Endothelial cell (in vitro differentiated cells): ENCODE measurements at places on chromosomes 3 and 15. TPM values are rescaled to one million over a fixed set of nuclear protein-coding genes. Genes with fewer than 3 reads are reported as not detected.

DNA sequence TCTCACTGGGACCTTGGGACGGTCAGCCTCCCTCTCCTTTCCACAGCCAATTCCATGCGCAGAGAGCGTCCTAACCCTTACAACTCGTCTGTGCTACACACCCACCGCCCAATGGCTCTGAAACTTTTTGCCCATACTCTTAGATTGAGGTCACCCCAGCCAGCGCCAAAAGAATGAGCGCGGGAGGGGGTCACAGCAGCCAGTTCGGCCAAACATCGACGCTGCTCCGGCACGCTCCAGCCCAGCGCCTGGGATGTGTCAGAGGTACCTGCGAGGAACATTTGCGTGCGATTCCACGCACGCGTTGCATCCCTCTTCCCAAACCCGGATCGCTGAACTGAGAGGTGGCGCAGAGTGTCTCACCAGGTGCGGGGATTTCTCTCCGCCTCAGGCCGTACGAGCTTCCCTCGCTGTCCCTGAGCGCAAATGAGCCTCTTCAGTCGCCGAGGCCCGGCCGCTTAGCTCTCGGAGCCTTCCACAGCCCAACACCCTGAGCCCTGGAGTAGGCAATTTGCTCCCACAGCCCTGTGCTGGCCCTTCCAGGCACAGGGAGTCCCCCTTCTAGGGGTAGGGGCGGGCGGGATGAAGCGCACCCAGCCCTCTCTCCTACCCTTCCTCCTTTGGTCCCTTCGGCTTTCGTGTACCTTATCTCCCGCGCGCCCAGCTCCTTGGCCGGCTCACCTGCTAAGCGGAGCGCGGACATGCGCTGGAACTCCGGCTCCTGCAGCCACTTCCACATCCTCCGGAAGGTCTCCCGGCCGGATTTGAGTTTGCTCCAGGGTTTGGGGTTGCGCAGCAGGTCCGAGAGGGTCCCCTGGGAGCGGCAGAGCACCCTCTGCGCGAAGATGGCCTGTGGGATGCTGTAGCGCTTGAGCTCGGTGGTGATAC lies 1.8 kb downstream of the ONECUT1 start:
- no peak overlapping the region for H3K27ac ChIP-seq
- H3K36me3 ChIP-seq: no peaks in the 10 kb centered on the region
- peaks cover 33% of the 10 kb centered on the region for H3K27me3 ChIP-seq
- H3K4me3 ChIP-seq: peak overlapping the region; percentile 32
- H3K4me1 ChIP-seq: peaks cover 25% of the 10 kb centered on the region

- no peaks in the 10 kb centered on the region for H3K27me3 ChIP-seq
- no peaks in the 10 kb centered on the region for H3K4me1 ChIP-seq
- H3K36me3 ChIP-seq: no peaks in the 10 kb centered on the region
- H3K27ac ChIP-seq: no peak overlapping the region
Observed at GRCh38 chr3:150850191-150850590, 55.0 kb downstream of the MINDY4B start.

GRCh38 chr3:130465521-130465920 lies 51.5 kb upstream of the COL6A6 start:
- no peak for DNase-seq
- no peaks in the 10 kb centered on the region for H3K36me3 ChIP-seq
- no peaks in the 10 kb centered on the region for H3K4me1 ChIP-seq
- H3K27me3 ChIP-seq: no peaks in the 10 kb centered on the region

- H3K4me1 ChIP-seq: peaks cover 3% of the 10 kb centered on the region
- H3K27ac ChIP-seq: no peak overlapping the region
- no peaks in the 10 kb centered on the region for H3K36me3 ChIP-seq
- DNase-seq: no peak
Observed at GRCh38 chr15:52326756-52327155, 31.2 kb upstream of the MYO5C start.

DNA sequence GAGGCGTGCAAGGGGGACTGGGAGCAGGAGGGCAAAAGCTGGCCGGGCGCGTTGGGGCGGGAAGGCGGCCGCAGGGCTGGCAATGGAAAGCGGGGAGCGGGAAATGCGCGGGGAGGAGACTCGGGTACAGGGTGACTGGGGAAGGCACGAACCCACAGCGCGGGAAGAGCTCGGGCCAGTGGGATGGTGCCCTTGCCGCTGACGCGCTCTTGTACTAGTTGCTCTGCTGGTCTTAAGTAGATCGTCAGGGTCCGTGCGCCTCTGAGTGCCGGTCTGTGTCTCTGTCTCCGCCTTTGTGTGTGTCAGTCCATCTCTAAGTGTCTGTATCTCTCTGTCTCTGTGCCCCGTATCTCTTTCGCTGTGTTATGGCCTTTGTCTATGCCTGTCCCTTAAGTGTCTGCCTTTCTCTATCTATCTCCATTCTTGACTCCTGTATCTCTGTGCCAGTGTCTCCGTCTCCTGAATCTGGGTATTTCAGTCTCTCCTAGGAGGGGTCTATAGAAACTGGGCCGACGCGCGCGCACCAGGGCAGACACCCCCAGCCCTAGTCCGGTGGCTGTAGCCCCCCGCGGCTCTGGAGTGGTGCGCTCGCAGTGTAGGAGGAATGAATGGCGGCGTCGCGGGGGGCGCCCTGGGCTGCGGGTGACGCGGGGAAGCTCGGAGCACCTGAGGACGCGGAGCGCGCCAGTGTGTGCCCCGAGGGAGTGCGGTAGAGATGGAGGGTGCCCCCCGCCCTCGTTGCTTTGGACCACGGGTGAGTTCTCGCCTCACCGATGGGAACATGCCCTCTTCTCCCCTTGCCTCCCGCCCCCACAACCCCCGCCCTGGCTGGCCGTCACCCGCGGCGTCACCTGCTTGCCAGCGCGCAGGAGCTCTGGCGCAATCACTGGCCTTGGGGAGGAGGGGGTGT lies 756 bp upstream of the CAMK2N2 start:
- no peak overlapping the region for H3K27ac ChIP-seq
- H3K36me3 ChIP-seq: peaks cover 13% of the 10 kb centered on the region
- no peak for DNase-seq
- H3K4me3 ChIP-seq: peak overlapping the region; percentile 88
- H3K27me3 ChIP-seq: peaks cover 34% of the 10 kb centered on the region

DNA sequence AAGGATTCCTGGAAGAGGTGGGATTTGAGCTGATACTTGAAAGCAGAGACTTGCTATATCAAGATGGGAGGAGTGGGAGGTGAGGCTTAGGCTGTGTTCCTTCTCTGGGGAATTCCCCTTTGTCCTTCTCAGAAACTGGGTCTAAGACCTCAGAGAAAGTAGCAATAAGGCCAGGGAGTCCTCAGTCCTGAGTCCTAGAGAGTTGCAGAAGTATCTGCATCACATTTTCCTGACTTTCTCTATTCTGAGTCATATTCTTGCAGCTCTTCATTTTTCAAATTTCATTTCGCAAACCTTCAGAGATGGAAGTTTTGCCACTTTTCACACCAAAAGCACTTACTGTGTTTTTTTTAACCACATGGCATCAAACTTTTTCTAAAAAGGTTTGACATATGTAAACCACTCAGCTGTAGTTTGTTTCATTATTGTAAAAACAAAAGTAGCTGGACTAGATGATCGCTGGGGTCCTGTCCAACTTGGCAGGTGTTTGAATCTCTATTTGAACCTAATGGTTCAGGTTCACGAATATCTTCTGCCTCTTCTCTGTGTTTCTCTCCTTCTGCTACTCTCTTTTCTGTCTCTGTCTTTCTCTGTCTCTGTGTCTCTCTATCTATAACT lies 21.3 kb downstream of the COLQ start:
- H3K27ac ChIP-seq: no peak overlapping the region
- no peak overlapping the region for H3K4me3 ChIP-seq
- H3K36me3 ChIP-seq: no peaks in the 10 kb centered on the region
- DNase-seq: no peak
- peaks cover 2% of the 10 kb centered on the region for H3K27me3 ChIP-seq

DNA sequence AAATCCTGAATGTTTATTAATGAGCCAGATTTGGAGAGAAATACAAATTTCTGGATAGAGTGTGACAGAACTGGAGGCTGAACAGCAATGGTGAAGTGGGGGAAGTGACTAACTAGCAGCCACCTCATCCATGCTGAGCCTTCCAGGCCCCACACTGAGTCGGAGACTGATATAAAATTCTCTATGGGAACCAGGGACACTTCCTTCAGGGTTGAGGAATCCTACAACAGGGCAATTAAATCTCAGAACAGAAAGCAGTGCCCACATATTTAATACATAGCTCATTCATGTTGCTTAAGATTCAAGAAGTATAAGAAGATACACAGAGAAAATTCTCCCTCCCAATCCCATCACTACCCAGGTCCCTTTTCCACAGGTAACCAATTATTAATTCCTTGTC lies 49.3 kb downstream of the HACD2 start:
- no peak for DNase-seq
- no peak overlapping the region for H3K4me3 ChIP-seq
- peaks cover 2% of the 10 kb centered on the region for H3K27me3 ChIP-seq
- H3K27ac ChIP-seq: no peak overlapping the region

GRCh38 chr15:62109982-62110851 lies 43.4 kb downstream of the C2CD4A start:
- peaks cover 44% of the 10 kb centered on the region for H3K4me1 ChIP-seq
- no peak overlapping the region for H3K27ac ChIP-seq
- no peak for DNase-seq
- peaks cover 3% of the 10 kb centered on the region for H3K36me3 ChIP-seq
- H3K4me3 ChIP-seq: no peak overlapping the region

- DNase-seq: no peak
- H3K4me1 ChIP-seq: peaks cover 5% of the 10 kb centered on the region
- no peak overlapping the region for H3K4me3 ChIP-seq
- no peaks in the 10 kb centered on the region for H3K36me3 ChIP-seq
- no peaks in the 10 kb centered on the region for H3K27me3 ChIP-seq
Observed at GRCh38 chr3:57793737-57794187, 37.7 kb downstream of the SLMAP start.

- H3K36me3 ChIP-seq: no peaks in the 10 kb centered on the region
- DNase-seq: no peak
- H3K27ac ChIP-seq: no peak overlapping the region
Observed at GRCh38 chr3:8954938-8955763, 8.1 kb downstream of the RAD18 start.

DNA sequence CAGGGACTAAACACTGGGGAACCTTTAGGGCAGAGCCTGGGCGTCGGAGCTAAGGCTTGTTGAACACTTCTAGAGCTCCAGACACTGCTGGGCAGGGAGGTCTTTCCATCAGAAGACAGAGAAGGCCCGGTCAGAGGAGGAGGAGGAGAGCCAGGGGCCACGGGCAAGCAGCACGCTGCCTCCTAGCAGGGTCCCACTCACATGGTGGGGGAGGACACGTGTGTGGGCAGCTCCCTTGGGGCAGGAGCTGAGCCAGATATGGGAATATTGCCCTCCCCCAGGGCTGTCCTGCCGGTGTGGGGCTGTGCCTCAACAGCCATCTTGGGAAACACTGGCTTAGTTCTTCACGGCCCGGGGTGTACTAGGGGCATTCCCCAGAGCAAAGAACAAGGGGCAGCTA lies 89.6 kb upstream of the TLE3 start:
- peaks cover 4% of the 10 kb centered on the region for H3K36me3 ChIP-seq
- peaks cover 11% of the 10 kb centered on the region for H3K27me3 ChIP-seq
- no peak overlapping the region for H3K4me3 ChIP-seq
- no peak overlapping the region for H3K27ac ChIP-seq
- DNase-seq: no peak

GRCh38 chr3:122533931-122534334 lies 19.2 kb upstream of the KPNA1 start:
- peaks cover 3% of the 10 kb centered on the region for H3K27me3 ChIP-seq
- H3K4me3 ChIP-seq: no peak overlapping the region
- no peak for DNase-seq
- H3K36me3 ChIP-seq: no peaks in the 10 kb centered on the region
- peaks cover 10% of the 10 kb centered on the region for H3K4me1 ChIP-seq

DNA sequence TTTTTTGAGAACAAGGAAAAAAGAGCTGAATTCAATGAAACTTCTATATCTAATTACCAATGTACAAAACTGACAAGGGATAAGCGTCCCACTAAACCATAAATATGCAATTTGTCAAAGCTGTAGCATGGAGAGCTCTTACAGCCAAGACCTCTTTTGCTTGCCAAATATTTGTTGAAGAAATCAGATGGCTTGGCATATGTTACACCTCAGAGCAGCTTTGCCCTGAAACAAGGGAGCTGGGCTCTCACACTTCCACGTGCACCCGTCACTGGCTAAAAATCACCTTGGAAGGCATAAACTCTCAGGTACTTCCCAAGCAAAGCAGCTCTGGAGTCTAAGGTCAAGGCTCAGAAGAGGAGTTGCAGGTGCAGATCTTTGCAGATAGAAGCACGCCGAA lies 324.7 kb upstream of the SLCO3A1 start:
- no peak for DNase-seq
- no peaks in the 10 kb centered on the region for H3K27me3 ChIP-seq
- H3K4me1 ChIP-seq: no peaks in the 10 kb centered on the region
- no peak overlapping the region for H3K27ac ChIP-seq

GRCh38 chr15:71691081-71691457 lies 119.3 kb upstream of the NR2E3 start:
- H3K27ac ChIP-seq: no peak overlapping the region
- H3K27me3 ChIP-seq: peaks cover 1% of the 10 kb centered on the region
- DNase-seq: no peak
- H3K4me1 ChIP-seq: peaks cover 7% of the 10 kb centered on the region
- H3K36me3 ChIP-seq: no peaks in the 10 kb centered on the region

GRCh38 chr3:161413127-161413854 lies 42.0 kb upstream of the SPTSSB start:
- H3K36me3 ChIP-seq: no peaks in the 10 kb centered on the region
- no peak overlapping the region for H3K27ac ChIP-seq
- no peak for DNase-seq
- H3K27me3 ChIP-seq: peaks cover 1% of the 10 kb centered on the region

- H3K4me1 ChIP-seq: peaks cover 18% of the 10 kb centered on the region
- H3K27me3 ChIP-seq: no peaks in the 10 kb centered on the region
- H3K27ac ChIP-seq: no peak overlapping the region
Observed at GRCh38 chr3:108410531-108410984, 99.8 kb downstream of the MYH15 start.

DNA sequence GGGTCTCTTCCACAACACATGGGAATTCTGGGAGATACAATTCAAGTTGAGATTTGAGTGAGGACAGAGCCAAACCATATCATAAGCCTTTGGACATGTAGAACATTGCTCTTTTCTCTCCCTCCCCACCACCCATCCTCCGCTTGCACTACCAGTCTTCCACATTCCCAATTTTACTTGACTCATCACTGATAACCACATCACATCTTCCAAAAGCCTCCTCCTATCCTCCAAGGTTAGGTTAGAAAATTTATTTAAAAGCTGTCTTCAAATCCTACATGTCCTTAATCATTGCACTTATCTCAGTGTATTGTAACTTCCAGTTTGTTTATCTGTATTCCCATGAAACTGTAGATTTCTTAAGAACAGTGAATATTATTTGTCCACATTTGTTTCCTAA lies 10.4 kb downstream of the ZBED2 start:
- H3K4me3 ChIP-seq: no peak overlapping the region
- no peaks in the 10 kb centered on the region for H3K27me3 ChIP-seq
- no peaks in the 10 kb centered on the region for H3K4me1 ChIP-seq
- H3K36me3 ChIP-seq: no peaks in the 10 kb centered on the region
- no peak for DNase-seq
- no peak overlapping the region for H3K27ac ChIP-seq

GRCh38 chr3:81261996-81262395 lies 499.4 kb downstream of the GBE1 start:
- no peak for DNase-seq
- no peaks in the 10 kb centered on the region for H3K4me1 ChIP-seq
- no peaks in the 10 kb centered on the region for H3K27me3 ChIP-seq
- H3K27ac ChIP-seq: no peak overlapping the region
- H3K4me3 ChIP-seq: no peak overlapping the region
- H3K36me3 ChIP-seq: no peaks in the 10 kb centered on the region

GRCh38 chr3:53083521-53083920 lies 37.6 kb upstream of the SFMBT1 start:
- H3K4me1 ChIP-seq: peaks cover 11% of the 10 kb centered on the region
- H3K4me3 ChIP-seq: no peak overlapping the region
- no peak for DNase-seq
- H3K36me3 ChIP-seq: no peaks in the 10 kb centered on the region

Gene LRRIQ4
- total RNA-seq: 0.38 TPM

Gene TM4SF4
- 0.67 TPM for total RNA-seq

Gene MUC13
- not detected for total RNA-seq

Gene SPPL2A
- total RNA-seq: 62.2 TPM
